ENCODE measurements at places on chromosomes 16 and 17.
A peak's percentile ranks its signal among the peaks of the same experiment; 100 is the strongest.

- DNase-seq, result no peak
These were observed 35.8 kb upstream of the C1QL1 start for GRCh38 chr17:45003877-45004276.

GRCh38 chr17:80621335-80621996 lies 76.8 kb downstream of the RPTOR start:
- no peak for DNase-seq

DNA sequence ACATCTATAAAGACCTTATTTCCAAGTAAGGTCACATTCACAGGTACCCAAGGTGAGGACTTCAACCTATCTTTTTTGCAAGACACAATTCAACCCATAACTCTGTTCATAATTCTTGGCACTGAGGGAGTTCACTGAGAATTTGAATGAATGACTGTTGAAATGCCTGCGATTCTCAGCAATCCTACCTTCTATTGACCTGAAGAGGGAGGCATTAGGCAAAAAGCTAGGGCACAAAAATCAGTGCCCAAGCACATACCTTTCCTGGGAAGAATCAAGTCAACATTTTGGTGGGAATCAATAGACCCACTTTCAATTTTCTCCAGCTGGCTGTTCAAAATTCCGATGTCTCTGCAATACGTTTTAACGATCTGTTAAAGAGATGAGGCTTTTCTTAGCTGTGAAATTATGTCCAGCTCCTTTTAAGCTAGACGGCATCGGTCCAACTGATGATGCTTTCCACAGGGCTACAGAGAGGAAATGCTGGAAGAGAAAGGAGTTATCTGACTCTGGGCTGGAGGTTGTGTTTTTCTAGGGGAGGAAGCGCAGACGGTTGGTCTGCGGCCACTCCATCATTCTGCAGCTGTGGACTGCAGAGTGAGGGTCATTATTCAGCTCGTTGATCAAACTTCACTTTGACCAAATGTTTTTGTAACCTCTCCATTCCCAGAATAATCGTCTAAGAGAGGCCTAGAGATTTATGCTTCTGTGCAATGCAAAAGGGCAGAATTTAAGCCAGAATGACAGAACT lies 25.2 kb downstream of the BCO1 start:
- no peak for DNase-seq

GRCh38 chr16:5922686-5923085 lies 825.1 kb upstream of the EEF2KMT start:
- DNase-seq, result no peak

DNA sequence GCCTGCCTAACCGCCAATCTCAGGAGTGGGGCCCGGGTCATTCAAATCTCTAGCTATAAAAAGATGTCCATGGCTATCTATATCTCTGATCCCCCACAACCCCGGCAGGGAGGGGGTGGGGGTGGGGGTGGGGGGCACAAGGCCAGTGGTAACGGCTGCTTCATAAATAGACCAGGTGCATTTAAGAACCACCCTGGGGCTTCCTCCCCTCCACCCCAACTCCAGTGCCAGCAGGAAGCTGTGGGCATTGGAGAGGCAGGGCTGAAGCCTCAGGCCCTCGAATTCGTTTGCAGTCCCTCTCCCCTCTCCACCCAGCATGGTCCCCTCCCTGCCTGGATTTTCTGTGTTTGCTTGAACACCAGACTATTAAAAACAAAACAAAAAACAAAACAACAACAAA lies 56.0 kb downstream of the RAP1GAP2 start:
- no peak for DNase-seq

DNA sequence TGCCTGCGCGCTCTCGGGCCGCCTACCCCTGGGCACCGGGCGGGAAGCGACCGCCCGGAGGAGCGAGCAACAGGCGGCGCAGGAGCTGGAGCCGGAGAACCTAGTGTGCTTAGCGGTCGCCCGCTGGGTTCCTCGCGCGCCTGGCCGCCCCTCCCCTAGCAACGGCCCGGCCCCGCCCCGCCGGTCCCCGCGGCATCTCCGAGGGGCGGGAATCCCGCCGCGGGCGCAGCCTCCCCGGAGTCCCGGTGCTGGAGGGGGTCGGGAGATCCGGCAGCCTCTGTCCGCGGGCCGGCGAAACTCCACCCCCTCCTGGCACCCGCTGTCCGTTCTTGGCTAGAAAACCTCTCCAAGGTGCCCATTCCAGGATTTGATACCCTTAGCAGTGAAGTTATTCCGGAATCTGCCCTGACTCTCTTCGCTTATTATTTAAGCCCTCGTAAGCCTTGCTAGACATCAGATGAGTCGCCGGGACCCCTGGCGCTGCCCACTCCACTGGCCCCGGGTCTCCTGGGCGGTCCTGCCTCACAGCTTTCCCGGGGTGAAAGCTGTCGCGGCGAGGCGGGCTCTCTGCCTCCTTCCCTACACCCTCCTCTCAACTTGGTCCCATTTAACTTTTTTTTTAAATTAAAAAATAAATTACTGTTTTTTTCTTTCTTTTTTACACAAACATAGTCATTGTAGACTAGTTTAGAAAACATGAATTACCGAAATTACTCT lies at the start of gene RPRML:
RPRML (minus strand) TSS at position 107 of the 717 bp plus-strand sequence. CDS start 246 bp downstream, outside the sequence.
- DNase-seq, result peak; percentile 44

DNA sequence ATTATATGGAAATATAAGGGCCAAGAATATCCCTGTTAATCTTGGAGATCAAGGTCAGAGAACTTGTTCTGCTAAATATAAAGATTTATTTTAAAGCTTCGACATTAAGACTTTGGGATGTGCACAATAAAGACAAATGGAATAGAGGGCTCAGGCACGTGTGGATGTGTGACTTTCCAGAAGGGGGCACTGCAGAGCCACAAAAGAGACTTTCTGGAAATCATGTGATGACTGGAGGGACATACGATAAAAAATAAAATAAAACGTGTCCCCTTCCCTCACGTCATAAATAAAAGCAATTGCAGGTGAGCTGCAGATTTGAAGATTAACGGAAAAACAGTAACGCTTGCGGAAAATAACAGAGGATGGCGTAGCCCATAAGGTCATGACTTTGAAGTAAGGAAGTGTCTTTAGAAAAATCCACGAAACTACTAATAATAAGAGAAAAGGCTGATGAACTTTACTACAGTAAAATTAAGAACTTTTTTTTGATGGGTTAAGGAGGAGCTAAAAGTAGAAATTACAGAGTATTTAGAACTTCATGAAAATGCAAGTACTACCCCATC lies 9.4 kb upstream of the ENGASE start:
- peak; percentile 66 for DNase-seq

- peak; percentile 25 for DNase-seq
These were observed 14.5 kb downstream of the TSPOAP1 start for GRCh38 chr17:58313815-58314705.

DNA sequence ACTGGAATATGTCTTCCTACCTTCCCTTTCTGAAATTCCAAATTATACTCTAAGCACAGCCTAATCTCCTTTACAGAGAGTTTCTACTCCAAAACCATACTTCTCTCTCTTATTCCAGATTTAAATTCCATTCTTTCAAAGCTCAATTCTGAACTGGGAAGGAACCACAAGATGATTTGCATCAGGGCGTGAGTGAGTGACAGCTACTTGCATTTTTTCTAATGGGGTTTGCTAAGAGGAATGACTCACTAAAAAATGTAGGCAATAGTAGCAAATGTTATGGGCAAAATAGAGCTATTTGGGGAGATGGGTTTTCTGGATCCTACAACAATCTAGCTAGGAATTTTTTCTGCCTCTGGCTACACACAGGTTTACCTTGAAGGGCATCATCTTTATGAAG lies 244.6 kb upstream of the PSMD7 start:
- no peak for DNase-seq

- DNase-seq, result no peak
These were observed 116.9 kb downstream of the NTN1 start for GRCh38 chr17:9138161-9138717.

DNA sequence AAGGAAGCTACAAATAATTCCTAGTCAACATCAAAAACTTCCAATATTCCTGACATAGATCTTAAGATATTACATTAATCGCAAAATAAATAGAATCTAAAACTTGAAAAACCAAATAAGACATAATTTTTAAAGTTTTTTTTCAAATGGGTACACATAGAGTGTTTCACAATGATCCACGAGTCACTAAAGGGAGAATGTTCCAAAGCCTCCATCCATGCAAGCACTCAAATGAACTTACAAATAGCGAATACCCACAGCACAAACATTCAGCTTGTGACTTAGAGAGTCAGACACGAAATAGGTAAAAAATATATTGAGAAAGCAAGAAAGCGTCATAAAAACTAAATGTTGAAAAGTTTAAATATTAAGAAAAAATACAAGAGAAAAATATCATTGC lies 65.7 kb downstream of the CEP112 start:
- DNase-seq, result no peak

GRCh38 chr16:68387301-68387700 lies 61.0 kb downstream of the SMPD3 start:
- no peak for DNase-seq

DNA sequence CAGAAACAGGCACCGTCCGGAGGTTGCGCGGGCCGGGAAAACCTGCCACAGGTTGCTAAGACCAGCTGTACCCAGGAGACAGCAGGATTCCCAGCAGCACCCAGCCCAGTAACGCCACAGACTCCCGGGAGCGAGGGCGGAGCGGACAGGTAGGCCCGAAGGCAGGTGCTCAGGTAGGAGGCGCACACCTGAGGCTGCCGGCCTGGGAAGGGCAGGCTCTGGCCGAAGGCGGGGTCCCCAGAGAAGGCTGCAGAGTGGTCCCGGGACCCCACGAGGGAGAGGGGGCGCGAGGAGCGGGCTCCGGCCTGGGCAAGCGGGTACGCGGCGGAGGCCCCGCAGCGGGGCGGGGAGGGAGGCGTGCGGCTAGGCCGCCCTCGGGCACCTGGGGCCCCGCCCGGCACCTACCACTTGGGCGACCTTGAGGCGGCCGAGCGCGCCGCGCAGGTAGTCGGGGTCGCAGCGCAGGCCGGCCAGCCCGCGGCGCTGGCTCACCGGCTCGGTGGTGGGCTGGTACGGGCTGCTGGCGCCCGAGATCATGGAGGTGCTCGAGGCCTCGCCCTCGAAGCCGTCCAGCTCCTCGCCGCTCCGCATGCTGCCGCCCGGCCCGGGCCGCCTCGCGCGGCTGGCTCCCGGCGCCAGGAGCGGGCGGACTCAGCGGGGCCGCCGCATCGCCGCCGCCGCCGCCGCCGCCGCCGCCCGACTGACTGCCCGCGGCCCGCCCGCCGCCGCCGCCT lies 441 bp downstream of the CMTM4 start:
- DNase-seq, result peak; percentile 42

GRCh38 chr16:71930013-71930563 lies 34.8 kb downstream of the IST1 start:
- no peak for DNase-seq

DNA sequence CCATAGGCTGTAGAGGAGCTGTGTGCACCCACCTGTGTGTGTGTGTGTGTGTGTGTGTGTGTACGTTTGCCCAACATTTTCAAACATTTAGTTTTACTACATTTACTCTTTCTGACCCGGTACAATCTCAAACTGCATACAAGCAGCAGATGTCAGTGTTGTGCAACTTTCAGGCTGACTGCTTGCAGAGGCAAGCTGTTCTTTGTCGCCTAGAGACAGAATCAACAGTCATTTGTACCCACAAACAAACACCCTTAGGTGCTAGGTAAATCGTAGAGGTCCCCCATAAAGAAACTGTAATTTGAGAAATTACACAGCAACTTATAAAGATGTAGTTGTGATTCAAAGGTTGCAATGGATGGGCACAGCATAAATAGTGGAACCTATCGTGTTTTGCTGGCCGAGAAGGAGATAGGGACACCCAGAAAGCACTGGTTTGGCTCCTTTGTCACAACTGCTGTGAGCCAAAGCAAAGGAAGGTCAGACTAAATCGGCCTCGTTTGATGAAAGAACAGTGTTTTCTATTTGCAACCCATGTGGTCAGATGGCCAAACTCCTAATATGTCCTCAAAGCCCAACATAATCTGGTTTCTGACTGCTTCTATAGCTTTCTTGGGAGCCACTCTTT lies 478.4 kb downstream of the TOX3 start:
- DNase-seq, result no peak

DNA sequence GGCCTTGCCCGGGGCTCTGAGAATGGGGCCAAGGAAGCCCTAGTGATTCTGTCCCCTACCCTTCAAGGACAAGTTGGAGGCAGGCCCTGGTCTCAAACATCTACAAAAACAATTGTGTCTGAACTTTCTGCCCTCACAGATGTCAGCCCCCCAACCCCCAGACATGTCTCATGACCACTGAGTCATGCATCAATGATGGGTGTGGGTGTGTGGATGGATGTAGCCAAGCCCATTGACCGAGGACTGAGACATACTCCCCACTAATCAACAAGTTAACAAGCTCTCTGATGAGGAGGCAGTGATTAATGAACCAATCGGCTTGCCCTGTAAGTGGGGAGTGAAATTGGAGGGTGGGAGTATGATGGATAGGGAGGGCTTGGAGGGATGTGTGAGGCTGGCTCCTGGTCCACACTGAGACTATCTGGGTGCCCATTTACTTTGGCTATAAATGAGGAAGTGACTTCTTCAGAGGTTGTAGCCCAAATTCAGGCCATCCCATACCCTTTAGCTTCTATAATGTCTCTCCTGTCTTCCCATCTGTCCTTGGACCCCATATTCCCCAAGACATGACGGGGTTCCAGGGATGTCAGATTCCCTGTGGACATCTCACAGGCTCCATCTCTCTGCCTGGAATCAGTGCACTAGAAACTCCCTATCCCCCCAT lies 97.1 kb upstream of the TMEM97 start:
- no peak for DNase-seq

DNA sequence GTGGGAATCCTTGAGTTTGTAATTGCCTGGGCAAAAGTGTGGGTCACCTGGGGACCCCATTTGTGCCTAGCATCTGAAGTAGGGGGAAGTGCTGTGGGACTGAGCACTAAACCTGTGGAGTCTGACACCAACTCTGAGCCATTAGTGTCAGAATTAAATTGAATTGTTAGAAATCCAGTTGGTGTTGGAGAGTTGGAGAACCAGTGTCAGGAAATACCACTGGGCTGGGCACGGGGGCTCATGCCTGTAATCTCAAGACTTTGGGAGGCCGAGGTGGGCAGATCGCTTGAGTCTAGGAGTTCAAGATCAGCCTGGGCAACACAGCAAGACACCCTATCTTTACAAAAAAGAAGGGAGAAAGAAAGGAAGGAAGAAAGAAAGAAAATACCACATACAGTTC lies 67.5 kb upstream of the BRD7 start:
- no peak for DNase-seq

- DNase-seq, result peak; percentile 54
These were observed 1.6 kb downstream of the LAT start for GRCh38 chr16:28986492-28986891.

- no peak for DNase-seq
These were observed 80.6 kb upstream of the CDH11 start for GRCh38 chr16:65202461-65202860.
